ENCODE measurements at places on chromosomes 2 and 18. TPM values are rescaled to one million over a fixed set of nuclear protein-coding genes. Genes with fewer than 3 reads are reported as not detected.

- no peak for DNase-seq
These were observed 22.8 kb downstream of the SGPP2 start for GRCh38 chr2:222447131-222447530.

GRCh38 chr2:57862153-57862552, 184.5 kb upstream of the VRK2 start:
- DNase-seq, result no peak

DNA sequence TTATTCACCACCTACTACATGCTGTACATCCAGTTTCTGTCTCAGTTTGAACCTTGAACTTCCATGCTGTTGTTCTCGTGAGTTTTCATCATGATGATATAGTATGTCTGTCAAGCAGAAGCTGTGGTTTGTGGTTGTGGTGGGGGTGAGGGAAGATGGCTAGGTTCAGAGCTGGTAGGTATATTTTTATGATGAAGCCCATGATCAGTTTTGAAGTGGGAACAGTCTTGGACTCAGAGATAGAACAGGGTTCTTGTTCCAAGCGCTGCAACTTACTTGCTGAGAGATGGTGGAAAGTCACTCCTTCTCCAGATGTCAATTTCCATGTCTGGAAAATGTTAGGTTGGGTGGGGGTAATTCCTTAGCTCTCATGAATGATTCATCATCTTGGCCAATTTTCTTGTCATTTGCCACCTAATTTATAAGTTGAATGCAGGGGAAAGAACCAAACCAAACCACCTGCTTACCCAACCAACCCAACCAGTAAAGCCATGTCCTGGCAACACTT, 21.6 kb downstream of the PMAIP1 start:
- DNase-seq, result no peak

- no peak for DNase-seq
These were observed 122.5 kb downstream of the ARHGAP15 start for GRCh38 chr2:143251681-143252080.

GRCh38 chr2:220053919-220054318, 426.5 kb downstream of the SLC4A3 start:
- DNase-seq, result peak; percentile 19

- DNase-seq, result no peak
These were observed 86.1 kb upstream of the SCG2 start for GRCh38 chr2:223688094-223688835.

DNA sequence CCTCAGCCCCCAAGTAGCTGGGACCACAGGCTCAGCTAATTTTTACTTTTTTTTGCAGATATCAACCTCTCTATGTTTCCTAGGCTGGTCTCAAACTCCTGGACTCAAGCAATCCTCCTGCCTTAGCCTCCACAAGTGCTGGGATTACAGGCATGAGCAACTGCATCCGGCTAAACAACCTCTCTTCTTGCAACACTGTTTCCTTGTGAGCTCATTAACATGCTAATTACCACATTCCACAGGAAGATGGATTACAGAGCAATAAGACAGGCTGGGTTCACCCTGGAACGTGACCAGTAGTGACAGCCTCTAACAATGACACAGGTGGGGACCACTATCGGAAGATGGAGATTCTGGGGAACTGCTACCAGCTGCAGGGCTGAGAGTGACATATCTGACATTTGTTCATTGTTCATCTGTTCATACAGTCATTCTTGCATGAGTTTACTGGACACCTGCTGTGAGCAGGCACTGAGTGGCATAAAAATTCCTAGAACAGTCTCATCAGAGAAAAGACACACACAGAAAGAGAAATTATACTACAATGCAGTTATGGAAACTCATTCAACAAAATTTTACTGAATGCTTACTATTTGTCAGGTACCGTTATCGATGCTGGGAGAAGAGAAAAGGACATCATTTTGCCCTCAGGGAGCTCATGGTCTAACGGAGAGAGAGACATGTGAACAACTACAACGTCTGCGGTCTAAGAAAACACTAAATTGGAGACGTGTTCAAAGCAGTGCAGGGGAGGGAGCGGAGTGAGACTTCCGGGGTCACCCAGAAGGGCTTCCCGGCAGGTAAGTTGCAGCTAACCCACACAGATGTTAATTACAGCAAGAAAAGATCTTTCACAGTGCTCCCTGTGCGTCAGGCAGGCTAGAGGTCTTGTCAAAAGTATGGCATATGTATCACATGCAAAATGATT, 37.6 kb downstream of the PROC start:
- no peak for DNase-seq

DNA sequence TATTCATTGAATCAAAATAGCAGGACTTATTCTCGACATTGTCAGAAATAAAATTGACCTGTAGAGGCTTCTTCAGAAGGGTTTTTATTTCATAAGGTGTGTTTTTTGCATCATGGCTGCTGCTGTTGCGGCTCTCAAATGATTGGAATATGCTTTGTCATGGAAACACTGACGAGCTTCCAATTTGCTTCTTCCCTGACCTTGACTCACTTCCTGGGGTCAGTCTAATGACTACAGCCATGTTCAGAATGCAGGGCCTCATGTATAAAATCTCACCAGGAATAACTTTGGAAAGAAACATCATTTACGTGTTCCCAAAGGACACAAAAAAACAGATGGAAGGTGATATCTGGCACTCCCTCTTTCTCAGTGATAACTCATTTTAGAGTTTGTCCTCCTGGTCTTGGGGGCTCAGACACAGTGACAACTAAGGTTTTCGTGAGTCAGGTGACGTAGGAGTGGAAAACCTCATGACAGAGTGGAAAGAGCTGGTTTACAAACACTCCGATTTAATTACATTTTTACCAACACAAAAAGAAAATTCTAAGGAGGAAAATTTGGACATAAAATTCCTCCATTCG, 467.0 kb upstream of the RAB12 start:
- DNase-seq, result peak; percentile 72

GRCh38 chr2:10647886-10648605, 41.7 kb downstream of the NOL10 start:
- no peak for DNase-seq

- DNase-seq, result no peak
These were observed 180.3 kb downstream of the EIPR1 start for GRCh38 chr2:3197308-3197707.

GRCh38 chr2:163255086-163255485, 416.5 kb upstream of the KCNH7 start:
- DNase-seq, result no peak

- no peak for DNase-seq
These were observed 25.2 kb downstream of the RTN4 start for GRCh38 chr2:55025082-55025481.

- no peak for DNase-seq
These were observed 38.0 kb downstream of the NPC1 start for GRCh38 chr18:23548275-23548674.

GRCh38 chr2:155209696-155210450, 511.4 kb downstream of the KCNJ3 start:
- no peak for DNase-seq

DNA sequence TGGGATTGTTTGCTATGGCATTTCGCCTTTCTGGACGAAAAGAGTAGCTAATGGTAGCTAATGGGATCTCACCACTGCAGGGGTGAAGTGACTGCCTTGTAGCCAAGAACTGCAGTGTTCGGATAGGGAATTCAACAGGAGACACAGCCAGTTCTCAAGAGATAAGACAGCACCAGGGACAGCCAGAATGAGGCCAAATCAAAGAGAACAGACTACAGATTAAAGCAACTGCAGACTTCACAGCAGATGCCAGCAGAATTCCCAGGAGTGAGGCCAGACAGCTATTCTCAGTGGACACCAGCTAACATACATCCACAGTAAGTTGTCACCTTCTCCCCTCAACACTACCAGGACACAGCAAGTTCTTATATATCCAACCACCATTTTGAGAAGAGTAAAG, 124.0 kb downstream of the PLA2R1 start:
- DNase-seq, result no peak

DNA sequence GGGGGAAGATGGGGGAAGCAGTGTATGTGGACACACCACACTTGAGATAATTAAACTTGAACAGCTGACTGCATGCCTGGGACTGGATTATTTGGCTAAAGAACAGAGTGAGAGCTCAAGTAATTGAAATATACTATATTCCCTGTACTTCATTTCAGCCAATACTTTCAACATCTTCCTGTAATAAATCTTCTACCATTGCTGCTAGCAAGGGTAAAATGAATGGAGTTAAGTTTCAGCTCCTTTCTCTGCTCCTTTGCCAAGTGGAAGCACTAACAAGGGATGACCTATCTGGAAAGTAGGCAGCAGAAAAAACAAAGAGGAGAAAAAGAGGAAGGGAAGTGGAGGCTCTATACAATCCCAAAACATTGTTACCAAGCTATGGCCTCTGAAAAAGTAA, 50.9 kb downstream of the MMADHC start:
- DNase-seq, result no peak

GRCh38 chr2:10381997-10382353, 66.2 kb downstream of the ODC1 start:
- DNase-seq, result no peak

- DNase-seq, result no peak
These were observed 151.1 kb downstream of the CCDC148 start for GRCh38 chr2:158305501-158305900.

DNA sequence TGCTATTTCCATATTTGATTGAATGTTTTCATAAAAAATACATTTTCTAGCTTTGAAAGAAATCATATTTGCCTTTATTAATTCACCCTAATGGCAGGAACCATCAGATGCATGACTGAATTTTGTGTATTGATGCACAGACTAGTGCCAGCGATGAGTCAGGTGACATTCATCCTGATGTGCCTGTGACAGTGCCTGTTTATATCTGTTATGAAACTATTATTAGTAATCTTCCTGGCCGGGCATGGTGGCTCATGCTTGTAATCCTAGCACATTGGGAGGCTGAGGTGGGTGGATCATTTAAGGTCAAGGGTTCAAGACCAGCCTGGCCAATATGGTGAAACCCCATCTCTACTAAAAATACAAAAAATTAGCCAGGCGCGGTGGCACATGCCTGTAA, 170.0 kb downstream of the TSN start:
- DNase-seq, result no peak

MRPS5 gene
- total RNA-seq, result 27.6 TPM

GKN1 gene
- not detected for total RNA-seq

DSG2 gene
- 1.7 TPM for total RNA-seq

AOX1 gene
- total RNA-seq, result 57.2 TPM

SLC20A1 gene
- 123 TPM for total RNA-seq

ANKRD23 gene
- total RNA-seq, result 0.54 TPM

TMEM169 gene
- total RNA-seq, result 0.83 TPM

PROKR1 gene
- total RNA-seq, result not detected
